Cortex of kidney (tissue), 1 donor: ENCODE measurements at places on chromosomes 7 and 10.

DNA sequence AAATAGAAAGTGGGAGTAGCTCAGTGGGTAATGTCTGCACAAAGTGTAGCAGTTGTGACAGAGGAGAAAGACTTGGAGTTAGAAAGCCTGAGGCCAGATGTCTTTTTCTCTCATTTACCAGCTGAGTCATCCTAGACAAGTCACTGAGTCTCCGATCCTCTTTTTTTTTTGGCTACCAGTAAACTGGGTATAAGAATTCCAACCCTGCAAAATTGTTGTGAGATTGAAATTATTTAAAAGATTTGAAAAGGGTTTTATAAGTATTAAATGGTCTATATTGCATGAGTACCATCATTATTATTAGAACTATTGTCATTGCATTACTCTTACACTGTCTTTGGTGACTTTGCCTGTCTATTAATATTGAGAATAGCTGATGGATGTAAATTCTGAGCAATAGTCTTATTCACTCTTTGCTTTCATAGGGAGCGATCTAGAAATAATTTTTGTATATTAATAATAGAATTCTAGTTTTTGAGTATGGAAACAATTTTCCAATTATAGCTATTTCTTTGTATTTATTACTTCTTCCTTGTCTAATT, 74.0 kb downstream of the ARID5B start:
- DNase-seq, result no peak

DNA sequence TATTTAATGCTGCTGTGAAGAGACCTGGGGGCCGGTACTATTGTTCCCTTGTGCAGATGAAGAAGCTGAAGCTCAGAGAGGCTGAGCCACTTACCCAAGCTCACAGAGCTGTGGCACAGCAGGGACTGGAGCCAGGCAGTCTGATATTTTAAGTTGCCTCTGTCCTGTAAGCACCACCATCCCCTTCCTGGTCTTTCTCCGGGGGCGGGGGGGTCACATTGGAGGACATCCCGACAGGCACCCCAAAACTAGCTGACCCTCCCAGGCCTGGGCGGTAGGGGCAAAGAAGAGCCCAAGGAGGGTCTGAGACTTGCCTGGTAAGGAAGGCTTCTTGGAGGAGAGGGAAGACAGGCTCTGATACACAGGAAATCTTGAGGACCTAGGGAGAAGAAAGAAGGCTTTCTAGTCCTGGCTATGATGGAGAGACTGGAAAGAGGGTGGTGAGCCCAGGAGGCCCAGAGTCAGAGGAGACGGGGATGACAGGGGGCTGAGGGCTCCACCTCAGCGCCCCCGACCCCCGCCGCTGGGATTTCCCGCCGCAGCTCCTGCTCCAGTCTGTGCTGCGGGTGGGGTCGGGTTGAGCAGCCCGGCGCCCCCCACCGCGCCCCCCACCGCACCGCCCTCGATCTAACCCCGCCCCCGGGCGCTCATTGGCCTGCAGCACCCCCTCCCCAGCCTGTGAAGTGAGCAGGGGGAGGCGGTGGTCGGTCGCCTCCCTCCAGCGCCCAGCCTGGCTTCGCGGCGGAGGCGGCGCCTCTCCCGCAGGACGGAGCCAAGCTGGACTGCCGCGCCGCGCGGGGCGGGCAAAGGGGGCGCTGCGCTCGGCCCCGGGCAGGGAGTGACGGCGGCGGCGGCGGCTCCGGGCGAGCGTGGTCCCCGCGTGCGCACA, at the start of gene ADCYAP1R1:
Gene ADCYAP1R1, plus strand, starts transcription at position 711 of the 889 bp plus-strand sequence. CDS start 10,957 bp downstream, outside the sequence.
- no peak for DNase-seq

GRCh38 chr7:28957064-28957750, 923 bp downstream of the TRIL start:
- DNase-seq, result no peak

DNA sequence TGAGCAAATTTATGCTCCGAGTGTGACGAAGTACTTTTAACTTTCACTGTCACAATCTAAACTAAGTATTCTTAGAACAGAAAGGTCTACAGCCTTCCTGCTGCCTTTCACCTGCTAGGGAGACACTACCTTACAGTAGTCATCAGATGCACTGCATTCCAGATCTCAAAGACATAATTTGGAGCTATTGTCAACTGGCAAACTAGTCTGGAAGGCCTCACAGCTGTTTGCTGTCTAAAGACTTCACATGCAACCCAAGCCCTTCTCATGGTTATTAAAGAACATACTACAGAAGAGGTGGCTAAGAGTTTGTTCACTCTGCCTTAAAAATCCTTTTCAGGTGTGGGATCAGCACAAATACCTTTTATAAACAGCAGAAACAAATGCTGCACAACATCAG, 91.8 kb upstream of the KCNIP2 start:
- no peak for DNase-seq

GRCh38 chr7:123748171-123748733, 551 bp downstream of the WASL start:
- no peak for DNase-seq

- DNase-seq, result no peak
Observed at GRCh38 chr10:103691723-103692435, 163.5 kb downstream of the SH3PXD2A start.

DNA sequence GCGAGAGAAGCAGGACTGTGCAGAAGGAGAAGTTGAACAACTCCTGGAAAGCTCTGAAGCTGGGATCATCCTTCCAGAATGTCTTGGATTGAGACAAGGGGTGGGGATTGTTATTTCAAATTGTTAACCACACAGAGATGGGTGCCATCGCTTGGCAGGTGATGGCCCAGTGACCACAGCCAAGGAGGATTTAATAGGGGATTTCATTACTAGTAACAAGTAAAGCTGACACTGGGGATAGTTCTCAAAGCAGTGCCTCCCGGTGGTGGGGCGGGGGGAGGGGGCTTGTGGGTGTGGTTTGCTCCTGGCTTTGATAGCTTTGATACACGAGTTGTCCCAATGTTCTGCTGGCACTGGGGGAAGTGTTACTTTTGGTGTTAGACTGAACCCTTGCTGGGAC, 59.2 kb downstream of the ZNF503 start:
- no peak for DNase-seq

GRCh38 chr10:52318822-52319464, 4.9 kb downstream of the DKK1 start:
- DNase-seq, result no peak

- no peak for DNase-seq
Observed at GRCh38 chr7:151961536-151961935, 5.3 kb downstream of the GALNTL5 start.

DNA sequence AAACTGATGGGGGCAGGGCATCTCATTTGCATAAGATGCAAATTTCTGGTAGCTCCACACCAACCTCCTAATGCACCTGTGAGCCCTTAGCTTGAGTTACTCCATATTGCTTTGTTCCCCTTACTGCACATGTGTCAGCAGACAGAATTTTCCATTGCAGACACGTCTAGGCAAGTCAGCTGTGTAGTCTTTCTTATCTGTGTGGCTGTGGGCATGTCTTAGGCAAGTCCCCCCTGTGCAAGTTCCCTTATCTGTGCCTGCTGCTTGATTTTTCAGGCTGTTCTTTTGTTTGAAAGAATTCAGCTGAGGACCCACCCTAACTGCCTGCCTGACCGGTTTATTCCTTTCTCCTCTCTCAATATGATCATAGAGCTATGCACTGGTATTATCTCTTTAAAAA, 28.5 kb upstream of the TRIM24 start:
- DNase-seq, result no peak

GRCh38 chr7:101333912-101334311, 12.3 kb upstream of the IFT22 start:
- DNase-seq, result no peak

GRCh38 chr7:44448922-44449583, 41.4 kb downstream of the NUDCD3 start:
- DNase-seq, result no peak

GRCh38 chr10:62755662-62756653, 48.6 kb upstream of the ADO start:
- DNase-seq, result no peak

DNA sequence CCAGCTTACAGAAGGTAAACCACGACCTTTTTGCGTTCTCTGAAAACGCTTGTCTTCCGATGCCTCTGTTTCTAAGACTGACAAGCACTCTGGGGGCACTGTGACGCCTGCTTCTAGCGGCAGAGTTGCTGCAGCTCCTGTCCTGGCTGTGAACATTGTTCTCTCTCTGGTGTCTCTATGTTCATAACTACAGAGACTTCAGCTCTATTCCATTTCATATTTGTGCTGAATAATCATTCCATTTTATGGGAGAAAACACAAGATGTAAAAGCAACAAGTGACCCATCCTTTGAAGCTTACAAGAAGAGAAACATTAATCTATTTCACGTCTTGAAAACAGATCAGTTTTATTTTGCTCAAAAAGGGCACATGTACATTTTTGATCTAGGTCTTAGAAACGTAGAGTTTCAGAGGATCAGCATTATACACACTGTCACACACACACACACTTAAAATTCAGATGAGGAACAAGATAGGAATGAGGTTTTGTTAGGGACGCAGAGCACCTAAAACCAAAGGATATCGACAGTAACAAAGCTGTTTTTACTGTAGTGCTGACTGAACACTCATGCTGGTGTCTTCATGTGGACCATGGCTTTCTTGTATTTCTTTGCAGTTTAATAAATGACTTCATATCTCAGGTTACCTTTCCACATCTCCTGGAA, 3.0 kb downstream of the IKZF1 start:
- DNase-seq, result no peak

GRCh38 chr10:104076743-104077160, 8.9 kb downstream of the COL17A1 start:
- no peak for DNase-seq

DNA sequence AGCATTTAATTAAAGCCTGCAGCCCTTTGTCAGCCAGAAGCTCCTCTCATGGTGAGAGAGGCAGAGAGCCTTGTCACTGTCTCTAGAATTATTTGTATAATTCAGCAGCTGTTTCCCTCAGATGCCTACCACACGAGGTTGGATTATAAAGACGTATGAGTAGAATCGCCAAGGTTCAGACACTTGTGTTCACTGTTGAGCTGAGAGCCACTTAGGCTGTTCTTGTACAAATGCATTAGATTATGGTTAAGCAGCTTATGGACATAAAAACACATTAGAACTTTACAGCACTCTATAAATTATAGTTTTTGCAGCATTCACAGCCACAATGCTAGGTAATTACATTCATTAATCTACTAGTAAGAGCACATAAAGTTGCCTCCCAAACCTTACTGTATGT, 282.6 kb downstream of the AUTS2 start:
- no peak for DNase-seq

- DNase-seq, result no peak
Observed at GRCh38 chr10:24463611-24464426, 254.9 kb downstream of the KIAA1217 start.

DNA sequence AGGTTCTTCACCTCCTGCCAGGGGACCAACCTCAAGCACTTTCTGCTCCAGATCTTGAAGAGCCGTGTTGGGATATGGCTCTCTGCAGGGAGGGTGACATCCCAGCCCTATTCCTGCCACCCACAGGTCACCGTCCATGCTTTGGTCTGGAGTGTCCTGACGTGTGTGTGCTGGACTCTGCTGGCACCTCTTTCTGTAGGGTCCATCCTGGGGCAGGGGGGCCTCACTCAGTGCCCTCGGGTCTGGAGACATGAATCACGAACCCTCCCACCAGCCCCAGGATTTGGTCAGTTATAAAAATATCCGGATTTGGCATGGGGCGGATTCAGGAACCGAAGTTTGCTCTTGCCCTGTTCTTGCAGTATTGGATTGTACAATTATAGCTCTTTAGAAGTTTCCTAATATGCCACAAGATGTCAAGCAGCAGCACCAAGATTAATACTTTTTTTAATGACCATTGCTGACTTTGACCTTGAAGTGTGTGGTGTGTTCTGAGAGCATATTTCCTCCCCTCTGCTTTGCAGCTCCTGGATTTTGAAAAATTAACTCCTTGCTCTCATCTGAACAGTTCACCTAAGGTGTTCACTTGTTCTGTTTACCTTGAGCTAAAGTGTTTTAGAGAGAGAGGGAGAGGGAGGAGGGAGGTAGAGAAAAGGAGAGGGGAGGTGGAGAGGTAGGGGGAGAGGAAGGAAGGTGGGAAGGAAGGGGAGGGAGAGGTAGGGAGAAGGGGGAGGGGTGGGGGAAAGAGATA, 95.4 kb upstream of the SHH start:
- DNase-seq, result no peak

- DNase-seq, result no peak
Observed at GRCh38 chr7:99764478-99764877, 19.5 kb downstream of the CYP3A4 start.

DNA sequence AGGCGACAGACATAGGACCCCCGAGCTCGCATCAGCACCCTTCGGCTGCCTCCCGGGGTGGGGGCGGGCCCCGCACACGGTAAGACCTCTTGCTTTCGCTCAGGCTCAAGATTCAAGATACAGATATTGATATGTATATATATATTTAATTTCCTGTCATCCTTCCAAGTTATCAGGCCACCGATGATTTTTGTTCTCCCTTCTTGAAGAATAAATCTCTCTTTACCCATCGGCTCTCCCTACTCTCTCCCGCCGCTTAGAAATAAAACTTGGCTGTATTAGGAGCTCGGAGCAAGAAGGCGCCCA, 603 bp downstream of the ADRA2A start:
- DNase-seq, result no peak

DNA sequence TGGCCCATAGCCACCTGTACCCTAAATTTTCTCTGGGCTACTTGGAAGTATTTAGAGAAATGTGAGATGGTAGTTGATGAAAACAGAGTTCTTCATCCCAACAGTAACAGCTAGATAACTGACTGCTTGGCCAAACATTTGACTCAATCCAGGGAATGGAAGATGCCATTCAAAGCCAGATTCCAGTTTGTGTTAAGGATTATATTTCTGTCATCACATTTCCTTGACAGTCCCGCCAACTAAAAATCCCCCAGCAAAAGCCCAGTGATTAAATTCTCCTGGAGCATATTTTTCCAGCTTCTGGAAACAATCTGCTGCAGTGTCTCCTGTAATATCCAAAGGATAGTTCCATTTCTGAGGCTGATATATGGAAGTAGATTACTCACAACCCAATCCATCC, 45.4 kb upstream of the PTN start:
- DNase-seq, result no peak

DNA sequence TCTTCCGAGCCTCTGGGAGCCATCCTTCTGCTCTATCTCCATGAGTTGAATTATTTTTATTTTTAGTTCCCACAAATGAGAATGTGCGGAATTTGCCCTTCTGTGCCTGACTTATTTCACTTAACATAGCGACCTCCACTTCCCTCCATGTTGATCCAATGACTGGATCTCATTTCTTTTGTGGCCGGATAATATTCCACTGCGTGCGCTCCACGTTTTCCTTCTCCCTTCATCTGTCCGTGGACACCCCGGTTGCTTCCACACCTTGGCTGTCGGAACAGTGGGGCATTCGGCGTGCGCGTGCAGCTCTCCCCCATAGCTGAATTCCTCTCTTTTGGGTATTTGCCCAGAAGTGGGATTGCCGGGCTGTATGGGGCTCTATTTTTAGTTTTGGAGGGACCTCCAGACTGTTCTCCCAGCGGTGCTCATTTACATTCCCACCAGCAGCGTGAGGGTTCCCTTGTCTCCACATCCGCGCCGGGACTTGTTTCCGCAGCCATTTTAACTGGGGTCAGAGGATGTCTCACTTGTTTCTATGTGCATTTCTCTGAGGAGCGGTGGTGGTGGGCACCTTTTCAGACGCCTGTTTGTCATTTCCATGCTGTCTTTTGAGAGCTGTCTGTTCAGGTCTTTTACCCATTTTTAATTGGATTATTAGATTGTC, 51.0 kb upstream of the SUN1 start:
- no peak for DNase-seq
